Stimulated activated CD4-positive, alpha-beta T cell treated with anti-CD3 and anti-CD28 coated beads, Interleukin-2, amount 100 ng/mL, for 48 hours (primary cell): ENCODE measurements at places on chromosomes 3 and 15.

DNA sequence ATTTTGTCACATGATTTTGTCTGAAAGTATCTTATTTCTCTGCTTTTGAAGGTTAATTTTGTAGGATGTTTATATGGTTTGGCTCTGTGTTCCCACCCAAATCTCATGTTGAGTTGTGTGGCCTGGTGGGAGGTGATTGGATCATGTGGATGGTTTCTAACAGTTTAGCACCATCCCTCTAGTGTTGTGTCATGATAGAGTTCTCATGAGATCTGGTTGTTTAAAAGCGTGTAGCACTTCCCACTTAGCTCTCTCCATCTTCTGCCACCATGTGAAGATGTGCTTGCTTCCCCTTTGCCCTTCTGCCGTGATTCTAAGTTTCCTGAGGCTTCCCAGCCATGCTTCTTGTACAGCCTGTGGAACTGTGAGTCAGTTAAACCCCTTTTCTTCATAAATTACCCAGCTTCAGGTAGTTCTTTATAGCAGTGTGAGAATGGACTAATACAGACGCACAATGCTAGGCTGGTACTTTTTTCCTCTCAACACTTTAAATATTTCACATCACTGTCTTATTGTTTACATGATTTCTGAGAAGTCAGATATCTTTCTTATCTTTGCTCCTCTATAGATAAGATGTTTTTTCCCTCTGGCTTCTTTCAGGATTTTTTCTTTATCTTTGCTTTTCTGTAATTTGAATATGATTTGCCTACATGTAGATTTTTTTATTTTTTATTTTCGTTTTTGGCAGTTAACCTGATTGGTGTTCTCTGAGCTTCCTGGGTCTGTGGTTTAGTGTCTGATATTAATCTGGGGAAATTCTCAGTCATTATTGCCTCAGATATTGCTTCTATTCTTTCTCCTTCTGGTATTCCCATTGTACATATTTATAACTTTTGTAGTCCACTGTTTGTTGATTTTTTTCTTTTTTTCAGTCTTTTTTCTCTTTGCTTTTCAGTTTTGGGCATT lies 22.2 kb downstream of the BTD start:
- no peak for DNase-seq

DNA sequence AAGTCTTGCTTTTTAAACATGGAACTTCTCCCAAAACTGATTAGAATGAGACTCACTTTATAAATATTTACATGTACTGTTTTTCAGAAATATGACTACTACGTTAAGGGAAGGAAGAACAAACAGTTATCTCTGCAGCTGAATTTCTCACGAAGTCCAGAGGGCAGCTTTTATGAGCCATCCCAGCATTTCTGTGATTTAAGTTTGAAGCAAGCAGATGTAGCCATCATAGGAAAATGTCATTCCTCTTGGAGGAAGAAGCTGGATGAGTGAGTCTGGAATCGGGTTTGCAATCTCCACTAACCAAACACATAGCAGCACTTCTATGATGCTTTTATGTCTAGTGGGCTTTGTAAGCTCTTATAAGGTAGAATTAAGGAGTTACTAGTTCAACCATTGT lies 53.7 kb downstream of the SCN11A start:
- DNase-seq: no peak

GRCh38 chr3:66138336-66139313 lies 82.2 kb upstream of the SLC25A26 start:
- no peak for DNase-seq

DNA sequence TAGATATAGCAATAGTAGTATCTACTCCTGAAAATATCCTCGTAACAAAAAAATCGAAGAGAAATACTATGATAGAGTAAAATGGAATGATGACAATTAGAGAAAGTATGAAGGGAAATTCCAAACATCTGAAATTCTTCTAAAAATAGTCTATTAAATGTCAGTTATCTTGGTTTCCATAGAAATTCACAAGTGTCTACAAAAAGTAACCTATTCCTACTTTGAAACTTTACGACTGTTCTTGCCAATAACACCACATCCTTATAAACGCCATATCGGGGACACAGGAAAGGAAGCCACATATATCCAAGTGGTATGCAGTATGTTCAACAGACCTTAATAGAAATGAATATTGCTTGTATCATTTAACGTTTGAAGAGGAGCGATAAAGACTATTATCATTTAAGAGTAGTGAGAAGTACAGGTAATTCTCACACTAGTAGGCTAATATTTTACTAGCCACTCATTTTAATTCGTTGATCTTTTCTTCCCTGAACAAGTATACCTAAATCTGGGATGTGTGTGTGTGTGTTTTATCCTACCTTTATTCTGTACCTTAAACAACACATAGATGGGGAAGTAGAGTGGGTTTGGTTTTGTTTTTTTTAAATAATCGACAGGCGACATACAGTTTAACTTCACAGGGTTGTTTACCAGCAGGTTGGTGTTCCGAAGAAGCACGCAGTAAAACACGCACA lies 1.2 kb downstream of the GPR176 start:
- DNase-seq: no peak

DNA sequence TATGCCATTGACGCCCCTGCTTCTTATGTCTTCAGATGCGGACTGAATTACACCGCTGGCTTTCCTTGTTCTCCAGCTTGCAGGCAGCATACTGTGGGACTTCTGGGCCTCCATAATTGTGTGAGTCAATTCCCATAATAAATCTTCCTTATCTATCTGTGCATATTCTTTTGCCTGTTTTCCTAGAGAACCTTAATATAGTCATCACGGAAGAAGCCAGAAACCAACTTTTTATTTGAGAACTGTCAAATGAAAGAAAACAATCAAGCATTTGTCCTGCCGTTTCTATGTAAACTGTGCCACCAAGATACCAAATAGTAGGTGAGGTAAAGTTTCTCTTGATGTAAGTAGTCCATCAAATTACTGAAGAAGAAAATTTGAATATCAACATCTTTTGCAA lies 51.8 kb upstream of the B3GALNT1 start:
- no peak for DNase-seq

- DNase-seq: no peak
Observed at GRCh38 chr3:42778644-42779043, 5.6 kb upstream of the CCDC13 start.

DNA sequence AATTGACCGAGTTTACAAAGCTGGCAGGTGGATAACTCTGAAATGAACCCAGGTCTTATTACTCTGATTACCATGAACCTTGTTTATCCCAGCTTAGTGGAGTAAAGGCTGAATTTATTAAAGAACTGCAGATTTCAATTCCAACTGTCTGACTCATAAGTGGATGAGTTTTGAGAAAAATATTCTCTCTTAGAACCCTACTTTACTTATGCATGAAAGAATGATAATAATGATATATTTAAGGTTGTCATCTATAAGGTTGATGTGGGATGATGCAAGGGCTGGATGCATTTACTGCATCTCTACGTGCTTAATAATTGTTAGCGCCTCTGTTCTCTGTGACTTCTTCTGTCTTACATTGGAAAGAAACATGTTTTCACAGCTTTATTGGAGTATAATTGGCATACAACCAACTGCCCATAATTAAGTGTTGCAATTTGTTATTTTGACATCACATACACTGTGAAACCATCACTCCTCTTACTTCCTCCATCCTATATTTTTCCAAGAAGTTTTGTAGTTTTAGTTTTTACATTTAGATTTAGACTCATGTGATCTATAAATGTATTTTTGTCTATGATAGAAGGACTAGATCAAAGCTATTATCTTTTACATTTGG lies 771.2 kb upstream of the ARRDC4 start:
- no peak for DNase-seq
